C1 segment of cervical spinal cord (tissue), 14 donors: ENCODE measurements at places on chromosomes 7 and 10.

- no peak for DNase-seq
Observed at GRCh38 chr7:54080971-54081370, 461.2 kb upstream of the VSTM2A start.

- DNase-seq: no peak
Observed at GRCh38 chr10:101444058-101444898, 90.3 kb downstream of the BTRC start.

DNA sequence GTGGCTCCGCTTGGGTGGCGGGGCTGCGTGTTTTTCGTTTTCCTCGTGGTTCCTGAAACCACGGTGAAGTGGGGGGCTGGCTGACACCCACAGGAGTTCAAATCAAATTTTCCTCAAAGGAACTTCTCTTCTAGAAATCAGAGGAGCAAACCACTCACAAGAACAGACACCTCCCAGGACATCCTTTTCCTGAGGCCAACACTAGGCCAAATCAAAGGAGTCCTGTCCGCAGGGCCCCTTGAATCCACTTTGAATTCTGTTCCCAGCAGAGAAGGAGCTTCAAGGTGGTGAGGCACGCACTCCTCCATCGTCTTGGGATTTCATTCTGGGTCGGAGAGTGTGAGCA is 29.9 kb upstream of the ZNF273 start:
- DNase-seq: no peak

GRCh38 chr7:37052705-37053104 is 328.4 kb upstream of the AOAH start:
- no peak for DNase-seq

DNA sequence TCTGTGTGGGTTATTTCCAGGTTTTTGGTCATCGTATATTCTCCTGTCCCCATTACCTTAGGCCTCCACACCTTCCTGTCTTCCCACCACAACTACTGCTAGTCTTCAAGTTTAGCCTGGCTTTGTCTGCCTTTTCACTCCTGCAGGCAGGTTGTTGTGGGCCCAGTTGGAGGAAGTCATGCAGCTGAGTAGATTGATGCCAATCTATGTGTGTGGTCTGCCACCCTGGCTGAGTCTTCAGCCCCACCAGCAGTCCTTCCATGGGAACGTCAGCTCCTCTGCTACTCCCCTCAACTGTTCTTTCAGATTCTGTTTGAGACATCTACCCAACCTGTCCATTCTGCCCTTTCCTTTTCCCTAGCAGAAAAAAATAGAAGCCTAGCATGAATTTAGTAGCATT is 6.3 kb downstream of the RINT1 start:
- DNase-seq: no peak

- DNase-seq: no peak
Observed at GRCh38 chr7:47580175-47580706, 1.7 kb downstream of the TNS3 start.

DNA sequence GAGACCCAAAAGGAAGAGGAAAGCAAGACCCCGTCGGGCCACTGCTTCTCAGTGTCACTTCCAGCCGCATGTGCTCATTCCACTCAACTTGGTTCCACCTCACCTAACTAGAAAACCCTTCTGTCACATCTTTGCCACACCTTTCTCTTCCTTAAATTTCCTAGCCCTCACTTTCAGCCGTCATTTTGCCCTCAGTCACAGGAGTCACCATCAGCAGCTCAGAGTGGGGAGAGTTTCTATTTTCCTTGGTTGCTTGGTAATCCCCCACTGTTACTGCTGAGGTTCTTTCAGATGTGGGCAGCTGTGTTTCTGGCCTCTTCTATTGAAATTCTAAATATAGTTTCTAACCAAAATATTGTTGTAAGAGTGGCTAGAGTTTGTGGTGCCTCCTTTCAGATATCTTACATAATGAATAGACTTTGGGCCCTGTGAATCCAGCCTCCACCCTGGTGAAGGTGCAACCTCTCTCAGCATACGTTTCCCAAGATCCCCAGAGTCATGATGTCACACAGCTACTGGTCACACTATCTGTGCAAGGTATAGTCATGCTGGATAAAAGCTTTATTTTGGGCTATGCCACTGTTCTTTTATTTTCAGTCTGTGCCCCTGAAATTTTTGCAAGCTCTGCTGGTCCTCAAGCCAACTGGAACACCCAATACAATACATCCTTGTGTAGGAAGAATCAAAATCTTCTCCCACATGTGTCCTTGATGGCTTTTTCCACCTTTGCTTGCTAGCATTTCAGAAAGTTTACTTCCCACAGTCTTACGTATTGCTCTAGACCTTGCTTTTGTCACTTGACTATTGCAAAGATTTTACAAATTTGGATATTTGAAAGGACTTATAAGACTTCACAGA is 9.2 kb downstream of the AGBL3 start:
- no peak for DNase-seq

GRCh38 chr7:139846297-139846696 is 17.2 kb downstream of the TBXAS1 start:
- no peak for DNase-seq

- no peak for DNase-seq
Observed at GRCh38 chr7:15554081-15554480, 7.7 kb downstream of the AGMO start.

DNA sequence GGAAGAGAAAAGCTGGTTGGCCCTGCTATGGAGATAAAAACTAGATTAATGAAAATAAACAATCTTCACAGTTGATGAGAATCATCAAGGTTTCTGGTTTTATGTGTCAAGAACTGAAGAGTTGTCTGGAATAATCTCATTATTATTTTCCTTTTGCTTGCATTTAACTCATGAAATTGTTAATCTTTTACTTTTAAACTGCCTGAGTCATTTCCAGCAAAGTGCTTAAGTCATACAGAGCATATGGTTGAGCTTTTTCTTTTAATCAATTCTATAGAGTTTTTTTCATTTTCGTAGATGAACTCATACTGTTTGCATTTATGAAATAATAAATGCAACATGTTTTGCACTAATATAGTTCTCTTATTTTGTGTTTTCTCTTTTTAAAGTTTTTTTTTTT is 747.9 kb downstream of the NXPH1 start:
- no peak for DNase-seq

DNA sequence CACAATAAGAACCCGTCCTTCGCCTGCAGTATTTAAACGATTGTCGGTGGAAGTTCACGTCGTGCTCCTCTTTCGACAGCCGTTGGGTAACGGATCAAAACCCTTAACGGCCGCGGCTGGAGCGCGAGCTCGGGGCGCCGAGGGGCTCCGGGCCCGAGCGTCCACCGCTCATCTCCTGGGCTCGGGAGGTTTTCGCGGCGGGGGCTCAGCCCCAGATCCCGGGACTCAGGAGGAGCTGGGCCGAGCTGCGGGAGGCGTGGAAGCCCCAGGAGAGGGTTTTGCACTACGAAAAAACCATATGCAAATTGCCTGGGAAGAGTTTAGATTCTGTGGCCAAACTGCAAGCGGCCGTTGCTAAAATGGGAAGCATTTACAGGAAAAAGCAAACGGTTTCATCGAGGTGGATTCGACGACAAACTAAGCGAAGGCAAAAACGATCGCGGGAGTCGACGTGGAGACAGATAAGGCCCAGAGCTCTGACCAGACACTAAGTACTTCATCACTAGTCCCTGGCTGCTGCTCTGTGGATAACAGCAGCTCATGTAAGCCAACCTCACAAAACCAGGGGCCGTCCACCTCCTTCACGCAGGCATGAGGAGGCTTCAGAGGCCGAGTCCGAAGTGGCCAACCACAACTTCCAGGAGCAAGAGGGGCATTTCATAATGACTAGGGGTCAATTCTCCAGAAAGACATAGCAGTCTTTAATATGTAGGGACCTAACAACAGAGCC is 129.7 kb downstream of the MARCHF5 start:
- DNase-seq: no peak
